Esophagus squamous epithelium (tissue), 5 donors: ENCODE measurements at places on chromosomes 7 and 10.
A peak's percentile ranks its signal among the peaks of the same experiment; 100 is the strongest.

GRCh38 chr10:44966129-44966815, 6.7 kb downstream of the RASSF4 start:
- no peak for DNase-seq

- no peak for DNase-seq
Observed at GRCh38 chr7:150992833-150993302, 2.1 kb downstream of the NOS3 start.

- no peak for DNase-seq
Observed at GRCh38 chr10:122738031-122738430, 38.4 kb upstream of the C10orf120 start.

DNA sequence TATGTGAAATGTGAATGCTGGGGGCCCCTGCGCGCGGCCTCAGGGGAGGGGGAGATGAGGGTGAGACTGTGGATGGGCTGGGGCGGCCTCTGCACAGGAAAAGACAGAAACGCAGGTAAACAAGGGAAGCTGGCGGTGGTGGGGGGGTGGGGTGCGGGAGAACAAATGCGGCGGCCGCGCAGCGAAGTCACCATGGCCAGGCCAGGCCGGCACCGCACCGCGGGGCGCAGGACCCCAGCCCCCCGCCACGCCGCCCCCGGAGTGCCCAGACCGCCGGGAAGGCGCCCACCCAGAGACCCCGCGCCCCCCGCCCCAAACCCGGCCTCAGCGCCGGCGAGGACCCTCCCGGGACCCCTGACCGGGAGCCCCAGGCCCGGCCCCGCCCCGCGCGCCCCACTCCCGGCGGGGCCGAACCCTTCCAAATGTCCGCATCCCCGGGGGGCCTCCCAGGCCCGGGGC, 14.5 kb upstream of the DNAAF5 start:
- DNase-seq: no peak

- DNase-seq: no peak
Observed at GRCh38 chr10:43313901-43314300, 47.0 kb upstream of the RASGEF1A start.

- DNase-seq: peak; percentile 22
Observed at GRCh38 chr7:140209866-140210609, 33.3 kb upstream of the KDM7A start.

GRCh38 chr10:119221666-119222065, 14.3 kb downstream of the GRK5 start:
- DNase-seq: no peak

DNA sequence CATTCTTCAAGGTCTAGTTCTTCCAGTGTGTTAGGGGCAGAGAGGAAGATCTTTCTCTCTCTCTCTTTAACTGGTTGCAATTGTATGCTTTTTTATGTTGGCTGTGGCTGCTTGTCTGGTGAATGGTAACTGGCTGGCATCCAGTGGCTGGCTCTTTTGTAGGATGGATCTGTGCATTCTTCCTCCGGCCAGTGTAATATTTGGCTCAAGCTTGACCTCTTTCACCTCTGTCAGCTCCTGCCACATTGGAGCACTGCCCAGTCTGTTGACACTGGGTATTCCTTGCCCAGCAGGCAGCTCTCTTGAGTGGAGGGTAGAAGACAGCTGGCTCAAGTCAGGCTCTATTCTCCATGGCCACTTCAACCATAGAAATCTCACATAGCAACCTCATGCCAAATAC, 528.3 kb downstream of the PHTF2 start:
- no peak for DNase-seq

DNA sequence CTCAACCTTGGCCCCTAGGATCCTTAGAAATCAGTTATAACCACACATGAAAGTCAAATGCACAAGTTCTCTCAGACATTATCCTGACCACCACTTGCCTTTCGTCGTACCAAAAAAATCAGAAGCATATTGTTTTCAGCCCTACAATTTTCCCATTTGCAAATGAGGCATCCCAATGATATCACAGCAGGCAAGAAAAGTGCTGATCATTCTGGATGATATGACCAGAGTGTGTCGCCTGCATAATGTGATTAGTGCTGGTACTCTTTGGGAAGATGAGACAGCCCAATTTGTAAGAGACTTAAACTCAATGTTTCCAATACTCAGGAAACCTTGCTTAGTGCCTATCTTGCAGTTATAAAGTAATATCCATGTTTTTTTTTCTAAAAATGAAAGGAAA, 168.0 kb downstream of the SORCS1 start:
- no peak for DNase-seq

DNA sequence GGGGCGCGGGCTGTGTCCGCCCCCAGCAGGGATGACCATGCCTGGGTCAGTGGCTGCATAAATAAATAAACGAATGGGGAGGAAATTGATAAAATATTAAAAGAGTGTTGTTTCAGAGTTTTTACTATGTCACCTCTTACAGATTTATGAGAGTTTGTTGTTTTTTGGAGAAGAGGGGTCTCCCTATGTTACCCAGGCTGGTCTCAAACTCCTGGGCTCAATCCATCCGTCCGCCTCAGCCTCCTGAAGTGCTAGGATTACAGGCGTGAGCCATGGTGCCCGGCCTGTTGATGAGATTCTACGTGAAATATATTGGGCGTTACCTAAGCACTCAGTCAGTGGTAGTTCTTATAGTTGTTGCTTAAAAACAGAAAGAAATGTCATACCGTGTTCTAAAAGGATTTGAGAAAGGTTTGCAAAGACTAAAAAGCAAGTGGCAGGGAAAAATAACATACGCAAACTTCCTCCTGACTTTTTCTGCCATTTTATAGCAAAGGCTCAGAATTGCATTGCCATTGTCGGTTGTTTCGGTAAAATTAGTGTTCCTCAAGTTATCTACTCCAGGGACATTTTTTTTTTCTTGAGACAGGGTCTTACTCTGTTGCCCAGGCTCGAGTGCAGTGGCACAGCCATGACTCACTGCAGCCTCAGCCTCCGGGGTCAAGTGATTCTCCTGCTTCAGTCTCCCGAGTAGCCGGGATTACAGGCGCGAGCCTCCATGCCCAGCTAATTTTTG, 39.5 kb upstream of the FOXK1 start:
- no peak for DNase-seq

DNA sequence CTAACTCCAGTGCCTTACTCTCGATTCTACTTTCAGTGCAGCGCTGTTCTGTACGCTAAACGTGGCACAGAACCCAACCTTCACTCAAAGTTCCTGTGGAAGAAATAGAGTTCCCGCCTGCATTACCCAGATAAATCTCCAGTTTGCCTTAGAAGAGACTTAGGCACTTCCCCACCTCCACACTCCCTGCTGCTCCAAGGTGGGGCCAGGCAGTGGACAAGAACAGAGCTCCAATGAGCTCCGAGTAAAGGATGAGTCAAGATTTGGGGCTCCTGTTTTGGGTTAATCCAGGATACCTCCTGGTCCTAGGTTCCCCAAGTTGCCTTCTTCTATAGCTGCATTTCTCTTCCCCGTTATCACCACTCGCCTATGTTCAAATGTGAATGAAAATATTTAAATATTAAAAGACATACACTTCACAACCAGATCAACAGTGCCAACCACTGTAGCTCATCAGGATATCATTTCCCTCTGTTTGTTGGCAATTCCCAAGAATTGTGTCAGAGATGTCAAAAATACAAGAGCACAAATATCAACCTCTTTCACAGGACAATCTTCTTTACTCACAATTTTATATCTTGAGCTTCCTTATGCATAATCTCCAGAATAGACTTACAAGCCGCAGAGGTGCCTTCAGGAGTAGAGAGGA, 48.0 kb downstream of the MALSU1 start:
- no peak for DNase-seq

DNA sequence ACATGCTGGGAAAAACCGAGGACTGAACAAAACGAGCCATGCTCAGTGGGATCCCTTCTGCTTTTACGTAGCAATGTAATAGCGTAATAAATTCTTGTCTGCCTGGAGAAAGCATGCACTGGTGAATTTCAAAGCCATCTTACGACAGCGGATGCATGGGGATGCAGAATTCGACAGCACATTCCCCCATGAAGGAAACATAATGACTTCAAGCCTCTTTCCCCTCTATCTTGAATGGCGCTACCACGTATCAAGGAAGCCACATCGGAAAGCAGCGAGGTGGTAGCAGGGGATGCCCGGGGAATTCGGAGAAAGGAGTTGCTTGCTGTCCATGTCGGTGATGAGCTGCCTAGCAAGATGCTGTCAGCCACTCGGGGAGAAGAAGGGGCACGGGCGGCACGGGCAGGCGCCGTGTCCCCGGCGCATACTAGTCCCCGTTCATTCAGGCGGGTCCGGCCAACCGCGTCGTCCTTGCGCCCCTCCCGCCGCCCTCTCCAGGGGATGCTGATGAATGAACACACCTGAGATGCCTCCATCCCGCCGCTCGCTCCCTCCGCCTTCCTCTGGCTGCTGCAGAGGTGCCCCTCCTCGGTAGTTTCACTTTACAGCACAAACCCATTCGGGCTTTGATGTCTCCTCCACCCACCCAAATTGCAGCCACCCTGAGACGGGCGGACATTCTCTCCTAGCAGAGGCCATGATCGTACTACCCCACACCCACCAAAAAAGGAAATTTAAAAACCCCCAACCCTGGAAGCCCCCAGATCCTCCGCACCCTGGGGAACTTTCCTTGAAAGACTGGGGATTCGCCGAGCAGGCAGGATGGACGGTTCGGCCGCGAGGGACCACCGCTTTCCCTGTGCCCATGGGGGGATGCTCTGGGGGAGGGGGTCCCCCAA, 644 bp downstream of the SORBS1 start:
- no peak for DNase-seq

DNA sequence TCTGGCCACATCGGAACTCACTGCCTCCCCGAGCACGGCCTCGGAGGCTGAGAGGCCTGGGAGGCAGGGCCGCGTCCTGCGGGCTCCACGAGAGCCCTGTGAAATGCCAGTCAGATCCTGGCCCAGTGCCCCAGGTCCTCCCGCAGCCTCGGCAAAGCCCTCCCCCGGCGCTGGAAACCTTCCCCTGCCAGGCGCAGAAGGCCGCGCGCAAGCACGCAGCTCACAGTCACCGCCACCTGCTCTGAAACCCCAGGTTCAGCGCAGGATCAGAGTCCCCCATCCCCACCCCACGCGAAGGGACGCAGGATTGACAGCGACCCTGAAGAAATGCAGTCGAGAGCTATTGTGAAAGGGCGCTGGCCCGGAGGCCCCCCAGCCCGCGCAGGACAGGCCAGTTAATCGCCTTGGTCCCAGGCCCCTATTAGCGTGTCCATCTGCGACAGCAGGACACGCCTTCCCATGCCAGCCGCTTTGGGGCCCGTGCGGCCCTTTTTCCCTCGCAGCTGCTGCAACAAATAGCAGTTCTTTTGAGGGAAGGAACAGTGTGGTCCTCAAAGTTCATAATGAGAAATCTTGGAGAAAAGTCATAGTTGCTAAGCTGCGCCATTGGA, 13.5 kb upstream of the EGFR start:
- no peak for DNase-seq

- no peak for DNase-seq
Observed at GRCh38 chr7:87599336-87599735, 1.3 kb downstream of the ABCB1 start.

DNA sequence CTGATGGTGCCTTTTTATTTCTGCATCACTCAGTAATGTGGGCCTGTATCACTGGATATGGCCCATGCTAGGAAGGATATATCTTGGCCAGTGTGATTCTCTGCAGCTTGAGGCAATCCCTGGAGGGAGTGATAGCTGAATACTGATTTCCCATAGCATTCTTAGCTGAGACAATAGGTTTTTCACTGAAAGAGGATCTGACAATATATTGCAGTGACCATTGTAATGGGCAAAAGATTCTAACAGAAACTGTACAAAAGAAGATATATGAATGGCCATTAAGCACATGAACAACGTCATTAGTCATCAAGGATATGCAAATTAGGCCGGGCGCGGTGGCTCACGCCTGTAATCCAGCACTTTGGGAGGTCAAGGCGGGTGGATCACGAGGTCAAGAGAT, 117.8 kb downstream of the KAT6B start:
- no peak for DNase-seq

DNA sequence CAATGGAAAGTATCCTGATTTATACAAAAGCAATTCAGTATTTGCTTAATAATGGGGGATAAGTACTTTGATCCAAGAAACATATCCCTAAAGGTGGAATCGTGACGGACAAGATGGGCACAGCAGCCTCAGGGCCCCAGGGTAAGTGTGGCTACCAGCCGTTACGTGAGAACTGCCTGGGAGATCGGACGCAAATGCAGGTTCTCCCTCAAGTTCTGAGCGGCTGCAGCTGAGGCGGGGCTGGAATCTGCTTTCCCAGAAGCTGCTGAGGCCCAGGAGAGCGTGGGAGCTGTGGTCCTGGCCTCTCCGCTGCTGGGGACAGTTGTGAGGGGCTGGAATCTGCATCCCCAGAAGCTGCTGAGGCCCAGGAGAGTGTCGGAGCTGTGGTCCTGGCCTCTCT, 13.5 kb downstream of the FOXL3 start:
- DNase-seq: no peak

DNA sequence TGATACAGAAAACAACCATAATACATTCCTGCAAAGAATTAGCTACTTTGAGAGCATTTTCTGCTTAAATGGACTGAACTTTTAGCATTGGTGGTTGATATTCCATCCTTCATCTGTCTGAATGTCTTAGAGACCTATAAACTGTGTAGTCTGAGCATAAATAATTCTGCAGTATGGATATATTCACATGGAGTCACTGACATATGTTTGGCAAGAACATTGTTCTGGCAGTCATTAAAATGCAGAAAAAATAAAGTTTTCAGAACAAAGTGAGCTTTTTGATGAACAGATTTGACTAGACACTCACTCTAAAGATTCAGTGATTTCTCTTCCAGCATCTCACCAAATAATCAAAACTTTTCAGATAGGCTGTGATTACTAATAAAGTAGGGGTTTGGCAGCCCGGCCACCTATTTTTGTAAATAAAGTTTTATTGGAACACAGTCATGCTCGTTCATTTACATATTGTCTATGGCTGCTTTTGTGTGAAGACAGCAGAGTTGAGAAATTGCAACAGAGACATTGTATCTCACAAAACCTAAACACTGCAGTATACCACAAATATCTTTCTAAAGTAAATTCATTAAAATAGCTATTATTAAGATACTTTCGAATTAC, 44.1 kb upstream of the RAPGEF5 start:
- no peak for DNase-seq

DNA sequence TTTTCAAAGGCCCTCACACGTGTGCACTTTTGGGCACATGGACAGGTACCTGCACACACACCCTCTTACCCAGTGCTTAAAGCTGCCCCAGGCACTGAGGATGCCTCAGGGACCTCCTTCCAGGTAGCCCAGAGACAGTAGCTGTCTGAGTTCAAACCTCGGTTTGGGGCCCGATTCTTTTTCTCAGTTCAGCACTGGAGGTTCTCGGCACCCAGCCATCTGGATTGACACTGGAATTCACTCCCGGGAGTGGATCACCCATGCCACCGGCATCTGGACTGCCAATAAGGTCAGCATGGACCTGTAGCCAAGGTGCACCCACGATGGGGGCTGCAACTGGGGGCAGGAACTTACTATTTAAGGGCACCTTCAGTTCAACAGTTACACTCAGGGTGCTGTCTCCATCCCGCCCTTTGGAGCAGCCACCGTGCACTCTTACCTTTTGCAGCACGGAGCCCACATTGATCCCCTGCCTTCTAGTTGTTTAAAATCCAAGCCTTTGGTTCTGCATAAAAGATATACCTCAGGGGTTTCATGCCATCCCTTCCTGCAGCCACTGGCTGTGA, 17.7 kb downstream of the CPA5 start:
- no peak for DNase-seq

GRCh38 chr10:121544301-121544869, 53.9 kb downstream of the FGFR2 start:
- no peak for DNase-seq
